Trophoblast cell (in vitro differentiated cells and primary cell): ENCODE measurements at places on chromosomes 6 and 20.

- DNase-seq = no peak
Observed at GRCh38 chr6:44942798-44943197, 385.3 kb upstream of the RUNX2 start.

DNA sequence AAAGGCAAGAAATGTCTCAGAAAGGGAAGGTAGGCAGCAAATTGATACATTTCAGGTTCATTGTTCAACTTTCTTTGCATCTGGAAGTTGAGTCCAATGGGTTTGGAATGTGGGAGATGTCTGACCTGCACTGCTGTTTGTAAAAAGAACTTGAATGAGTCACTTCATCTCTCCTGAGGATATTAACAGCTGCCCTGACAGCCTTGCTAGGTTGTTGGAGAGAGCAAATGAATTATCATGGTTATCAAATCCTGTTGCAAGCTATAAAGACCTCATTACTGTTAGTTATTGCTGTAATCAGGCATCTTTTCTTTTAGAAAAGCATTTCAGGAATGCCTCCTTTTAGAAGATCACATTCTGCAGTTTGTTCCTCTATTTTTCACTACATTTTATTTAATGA, 23.0 kb upstream of the FLRT3 start:
- no peak for DNase-seq

- no peak for DNase-seq
Observed at GRCh38 chr6:16486661-16487060, 248.3 kb downstream of the GMPR start.

DNA sequence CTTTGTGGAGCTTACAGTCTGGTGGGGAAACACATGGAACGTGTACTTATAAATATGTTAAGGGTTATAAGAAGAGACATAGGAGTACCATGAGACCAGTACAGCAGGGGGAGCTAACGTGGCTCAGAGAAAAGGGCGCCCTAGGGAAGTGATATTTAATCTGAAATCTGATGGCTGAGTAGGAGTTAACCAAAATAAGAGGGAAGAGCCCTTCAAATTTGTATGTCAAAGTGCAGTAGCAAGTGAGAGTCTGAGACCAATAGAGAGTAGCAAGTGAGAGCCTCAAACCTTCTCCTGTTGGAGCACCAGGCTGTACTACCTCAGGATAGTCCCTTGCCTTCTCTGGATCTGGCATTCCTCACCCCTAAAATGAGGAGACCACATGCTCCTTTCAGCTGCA, 6.1 kb upstream of the PKIG start:
- peak; percentile 9 for DNase-seq

DNA sequence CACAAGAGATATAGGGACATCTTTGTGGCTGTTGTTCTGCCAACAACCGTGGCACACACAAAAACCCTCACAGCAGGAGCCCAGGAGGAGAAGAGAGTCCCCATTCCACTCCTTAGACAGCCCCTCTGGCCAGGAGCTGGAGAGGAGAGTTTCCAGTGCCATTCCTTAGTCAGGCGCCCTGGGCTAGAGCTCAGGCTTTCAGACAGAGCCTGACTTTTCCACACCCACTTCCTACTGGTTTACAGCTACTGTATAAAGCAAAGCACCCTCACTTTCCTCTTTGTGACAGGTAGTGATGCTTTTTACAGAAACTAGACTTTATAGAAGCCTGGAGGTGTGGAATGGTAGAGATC, 145.9 kb downstream of the SYCP2 start:
- DNase-seq = no peak

DNA sequence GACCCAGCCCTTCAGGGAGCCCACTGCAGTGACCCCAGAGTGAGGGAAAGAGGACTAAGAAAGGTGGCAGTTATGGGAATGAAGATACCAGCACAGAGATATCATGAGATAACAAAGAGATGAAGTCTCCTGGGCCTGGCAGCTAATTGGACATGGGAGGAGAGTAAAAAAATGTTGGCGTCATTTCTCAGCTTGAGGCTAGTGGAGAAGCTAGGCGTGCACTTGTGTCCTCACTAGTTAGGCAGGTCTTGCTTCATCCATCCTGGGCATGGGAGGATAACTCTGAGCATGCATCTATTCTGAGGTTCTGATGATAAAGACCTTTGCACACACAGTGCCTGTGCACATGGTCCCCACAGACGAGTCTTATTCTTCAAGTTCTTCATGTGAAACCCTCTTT, 4.1 kb upstream of the GFOD1 start:
- peak; percentile 69 for DNase-seq

- no peak for DNase-seq
Observed at GRCh38 chr6:129510950-129511349, 199.0 kb downstream of the ARHGAP18 start.

GRCh38 chr20:37231947-37232630, 29.5 kb downstream of the GHRH start:
- no peak for DNase-seq
